ENCODE measurements at places on chromosomes 7 and 10.

DNA sequence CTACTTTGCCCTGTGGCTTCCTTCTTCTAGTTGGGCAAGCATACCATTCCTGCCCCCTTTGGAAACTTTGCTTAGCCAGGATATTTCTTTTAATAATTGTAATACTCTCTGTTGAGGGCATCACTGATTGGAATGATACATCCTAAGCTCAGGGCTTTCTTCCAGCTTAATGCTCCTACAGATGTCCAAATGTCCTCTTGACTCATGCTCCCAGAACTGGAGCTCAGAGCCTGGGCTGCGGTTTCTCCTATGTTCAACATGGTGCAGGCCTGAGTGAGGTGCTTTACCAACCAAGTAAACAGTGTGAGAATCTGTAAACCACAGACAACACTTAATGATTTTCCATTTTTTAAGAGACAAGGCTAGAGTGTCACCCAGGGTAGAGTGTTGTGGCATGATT lies 108.6 kb downstream of the LRRC4 start:
- no peak for DNase-seq

DNA sequence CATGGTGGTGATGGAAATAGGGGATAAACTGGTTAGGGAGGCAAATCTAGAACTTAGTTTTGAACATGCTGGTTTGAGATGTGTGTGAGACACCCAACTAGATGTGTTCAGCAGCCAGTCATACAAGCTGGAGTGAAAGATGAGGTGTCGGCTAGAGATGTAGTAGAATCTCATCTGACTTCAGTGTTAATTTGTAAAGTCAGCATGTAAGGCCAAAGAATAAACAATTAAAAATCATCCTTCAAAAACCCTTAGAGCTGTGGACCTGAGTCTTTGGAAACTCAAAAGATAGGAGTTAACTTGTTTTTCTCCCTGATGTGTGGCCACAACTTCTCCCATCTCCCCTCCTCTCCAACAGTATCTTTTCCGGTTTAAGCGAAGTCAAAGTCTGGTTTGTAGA lies 22.8 kb upstream of the AGK start:
- no peak for DNase-seq

DNA sequence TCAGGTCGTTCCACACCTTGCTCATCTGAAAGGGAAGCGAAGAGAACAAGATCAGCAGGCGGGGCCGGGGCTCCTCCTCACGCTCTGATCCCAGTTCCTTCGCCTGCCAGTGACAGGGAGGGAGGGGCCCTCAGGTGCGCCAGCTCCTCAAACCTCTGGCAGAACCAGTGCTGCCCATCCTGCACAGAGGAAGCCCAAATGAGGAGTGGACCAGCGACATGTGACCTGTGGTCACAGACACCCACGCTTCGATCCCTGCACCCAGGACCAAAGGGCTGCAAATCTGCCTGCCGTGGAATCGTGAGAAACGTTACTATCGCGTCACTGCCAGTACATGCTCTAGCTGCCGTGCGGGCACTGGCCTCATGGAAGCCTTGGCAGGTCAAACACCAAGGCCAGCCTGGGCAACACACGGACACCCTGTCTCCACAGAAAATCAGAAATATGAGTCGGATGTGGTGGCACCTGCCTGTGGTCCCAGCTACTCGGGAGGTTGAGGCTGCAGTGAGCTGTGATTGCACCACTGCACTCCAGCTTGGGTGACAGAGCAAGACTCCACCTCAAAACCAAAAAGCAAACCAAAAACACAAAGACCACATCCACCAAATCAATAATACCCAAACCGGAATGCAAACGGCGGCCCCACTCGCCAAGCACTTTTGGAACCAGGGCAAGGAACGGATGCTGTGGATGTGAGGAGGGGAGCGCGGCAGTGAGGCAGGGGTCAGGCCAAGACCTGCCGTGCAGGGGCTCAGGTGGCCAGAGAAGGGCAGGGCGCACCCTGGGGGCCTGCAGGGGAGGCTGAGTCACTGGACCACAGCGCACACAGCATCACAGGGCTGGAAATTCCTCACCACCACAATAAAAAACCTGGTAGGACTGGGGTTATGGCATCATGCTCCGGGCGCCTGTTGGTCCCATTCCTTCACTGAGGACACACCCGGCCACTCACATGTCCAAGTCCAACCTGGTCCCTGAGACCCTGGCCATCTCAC lies 13.4 kb downstream of the NUDT1 start:
- no peak for DNase-seq

DNA sequence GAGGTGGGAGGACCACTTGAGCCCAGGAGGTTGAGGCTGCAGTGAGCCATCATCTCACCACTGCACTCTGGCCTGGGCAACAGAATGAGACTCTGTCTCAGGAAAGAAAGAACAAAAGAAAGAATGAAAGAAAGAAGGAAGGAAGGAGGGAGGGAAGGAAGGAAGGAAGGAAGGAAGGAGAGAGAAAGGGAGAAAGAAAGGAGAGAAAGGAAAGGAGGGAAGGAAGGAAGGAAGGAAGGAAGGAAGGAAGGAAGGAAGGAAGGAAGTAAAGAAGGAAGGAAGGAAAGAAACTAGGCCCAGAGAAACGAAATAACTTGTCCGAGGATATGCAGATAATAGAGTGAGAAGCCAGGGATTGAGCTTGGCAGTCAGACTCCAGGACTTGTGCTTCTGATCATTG lies 102.1 kb downstream of the SKIDA1 start:
- DNase-seq: no peak

Data from MM.1S (cell line).